ENCODE measurements at places on chromosomes 2 and 18.

DNA sequence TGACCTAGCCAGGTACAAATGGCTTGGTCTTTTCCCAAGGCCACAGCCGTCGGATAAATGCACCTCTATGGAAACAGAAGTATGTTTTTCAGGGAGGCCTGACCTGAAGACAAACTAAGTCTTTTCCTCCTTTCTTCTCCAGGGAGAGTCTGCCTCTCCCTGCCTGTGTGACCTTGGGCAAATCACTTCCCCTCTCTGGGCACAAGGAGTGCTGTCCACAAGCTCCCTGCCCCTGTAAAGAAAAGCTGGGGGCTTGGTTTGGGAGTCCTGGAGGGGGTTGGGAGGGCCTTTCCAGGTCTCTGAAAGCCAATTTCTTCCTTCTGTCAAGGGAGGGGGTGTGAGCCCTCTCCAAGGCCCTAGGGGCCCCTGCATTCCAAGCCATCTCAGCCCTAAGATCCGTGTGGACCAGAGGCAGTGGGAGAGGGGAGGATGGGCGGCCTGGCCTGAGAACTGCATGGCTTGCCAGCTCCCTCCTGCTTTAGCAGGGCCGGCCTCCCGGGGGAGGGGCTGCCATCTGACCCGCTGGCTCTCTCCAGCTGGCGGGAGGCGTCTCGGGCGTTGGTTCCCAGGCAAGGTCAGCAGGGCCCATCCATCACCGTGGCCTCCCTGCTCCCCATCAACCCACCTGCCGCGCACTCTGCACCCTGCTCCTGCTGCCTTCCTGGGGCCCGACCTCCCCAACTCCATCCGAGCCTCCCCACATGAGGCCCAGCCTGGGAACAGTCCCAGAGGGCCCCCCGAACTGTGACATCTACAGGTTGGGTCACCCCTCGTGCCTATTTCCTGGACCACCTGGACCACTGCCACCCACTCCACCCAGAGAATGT is 61.4 kb downstream of the SMAD7 start:
- no peak for DNase-seq

GRCh38 chr2:129428086-129428660 is 551.3 kb upstream of the RAB6C start:
- no peak for DNase-seq

DNA sequence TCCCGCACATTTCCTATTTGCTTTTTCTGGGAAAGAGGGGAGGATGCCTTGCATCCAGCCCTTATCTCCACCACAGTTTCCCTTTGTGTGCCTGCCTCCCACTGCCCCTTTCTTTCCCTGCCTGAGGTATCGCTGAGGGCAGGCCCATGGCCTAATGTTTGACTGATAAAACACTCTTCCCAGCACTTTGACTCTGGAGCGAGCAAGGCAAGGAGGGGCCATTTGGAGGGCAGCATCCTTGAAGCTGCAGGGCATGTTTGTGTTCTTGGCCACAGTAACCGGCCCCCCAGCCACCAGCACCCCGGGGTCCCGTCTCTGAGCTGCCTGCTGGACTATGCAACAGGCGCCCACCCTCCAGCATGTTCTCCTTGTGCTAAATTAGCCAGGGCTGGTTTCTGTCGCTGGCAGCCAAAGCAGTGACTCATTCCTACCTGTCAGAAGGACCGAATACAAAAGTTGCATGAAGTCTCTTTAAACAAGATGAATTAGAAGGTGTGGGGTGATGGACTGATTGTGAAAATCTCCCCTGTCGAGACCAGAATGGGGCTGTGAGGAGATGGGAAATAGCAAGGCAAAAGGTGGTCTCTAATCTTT is 50.7 kb downstream of the BCL2L11 start:
- DNase-seq: no peak

GRCh38 chr2:105553538-105554196 is 154.8 kb upstream of the FHL2 start:
- no peak for DNase-seq

GRCh38 chr2:9812945-9813311 is 30.3 kb upstream of the TAF1B start:
- no peak for DNase-seq

- DNase-seq: no peak
Observed at GRCh38 chr2:25551316-25551715, 122.1 kb downstream of the DTNB start.

DNA sequence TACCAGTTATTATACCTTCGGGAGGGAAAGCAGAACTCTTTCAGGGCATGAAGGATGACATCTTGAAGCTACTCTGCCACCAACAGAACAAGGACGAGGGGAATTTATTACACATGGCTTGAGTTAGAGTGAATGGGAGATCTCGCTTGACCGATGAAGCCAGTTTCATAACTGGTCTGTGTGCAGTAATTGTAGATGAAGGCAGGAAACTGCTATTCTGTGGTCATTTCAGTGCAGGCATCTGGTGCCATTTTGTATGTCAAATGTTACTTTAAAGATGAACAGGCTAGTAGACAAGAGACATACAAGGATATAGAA is 20.5 kb downstream of the GREB1 start:
- no peak for DNase-seq

DNA sequence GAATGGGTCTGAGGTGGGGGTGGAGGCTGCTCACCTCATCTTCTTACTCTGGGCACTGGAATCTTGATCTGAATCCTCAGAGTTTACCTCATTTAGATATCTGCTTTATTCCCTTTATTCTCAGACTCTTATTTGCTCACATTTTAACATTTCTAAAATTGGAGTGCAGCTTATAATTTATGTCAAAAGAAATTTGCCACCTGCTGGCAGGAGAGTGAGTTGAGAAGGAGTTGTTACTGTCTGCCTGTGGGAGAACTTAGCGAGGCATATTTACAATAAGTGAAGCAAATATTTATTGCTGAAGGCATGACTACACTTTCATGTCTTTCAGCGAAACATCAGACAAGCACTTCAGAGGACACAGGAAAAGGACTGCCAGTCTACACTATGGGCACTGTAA is 16.4 kb upstream of the KIAA2012 start:
- peak; percentile 16 for DNase-seq

DNA sequence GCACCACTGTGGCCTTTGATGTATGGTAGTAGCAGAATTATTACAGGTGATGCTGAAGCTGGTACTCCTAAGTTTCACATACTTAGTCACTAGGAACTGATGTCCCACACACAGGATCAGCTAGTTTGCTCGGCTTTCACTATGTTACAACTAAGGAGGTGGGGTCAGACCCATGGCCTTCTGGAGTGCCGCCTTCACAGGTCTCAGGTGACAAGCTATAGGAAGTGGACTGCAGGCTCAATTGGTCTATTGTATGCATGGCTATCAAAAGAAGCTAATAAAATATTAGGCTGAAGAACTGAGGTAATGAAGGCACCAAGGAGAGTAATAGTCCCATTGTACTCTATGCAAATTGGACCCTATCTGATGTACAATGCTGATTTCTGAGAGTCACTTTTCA is 170.6 kb downstream of the DLGAP1 start:
- no peak for DNase-seq

- no peak for DNase-seq
Observed at GRCh38 chr2:68248361-68248760, 4.0 kb downstream of the PPP3R1 start.

Measured in CD4-positive, alpha-beta T cell treated with Interleukin-21 for 1 hour (primary cell).